NCI-H1436 (cell line): ENCODE measurements at places on chromosomes 4 and X.

- DNase-seq: no peak
These were observed 133.7 kb downstream of the ANK2 start for GRCh38 chr4:113183032-113183605.

DNA sequence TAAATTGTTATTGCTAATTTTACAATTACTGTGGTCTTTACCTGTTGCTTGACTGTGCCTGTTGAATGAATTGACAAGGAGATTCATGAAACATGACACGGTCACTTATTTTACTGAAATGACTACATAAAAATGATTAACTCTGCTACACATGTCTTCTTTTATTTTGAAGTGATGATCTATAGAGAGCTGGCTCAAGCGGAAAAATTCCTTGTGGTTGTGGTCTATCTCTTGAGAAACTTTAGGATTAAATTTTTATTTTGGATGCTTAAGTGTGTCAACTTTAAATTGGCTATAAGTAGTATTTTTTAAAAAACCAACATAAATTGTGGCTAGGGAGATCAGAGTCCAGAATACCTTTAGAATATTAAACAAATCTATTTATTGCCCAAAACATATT is 131.8 kb upstream of the PITX2 start:
- no peak for DNase-seq

- DNase-seq: no peak
These were observed 129.2 kb upstream of the TRIM2 start for GRCh38 chr4:153074936-153075630.

DNA sequence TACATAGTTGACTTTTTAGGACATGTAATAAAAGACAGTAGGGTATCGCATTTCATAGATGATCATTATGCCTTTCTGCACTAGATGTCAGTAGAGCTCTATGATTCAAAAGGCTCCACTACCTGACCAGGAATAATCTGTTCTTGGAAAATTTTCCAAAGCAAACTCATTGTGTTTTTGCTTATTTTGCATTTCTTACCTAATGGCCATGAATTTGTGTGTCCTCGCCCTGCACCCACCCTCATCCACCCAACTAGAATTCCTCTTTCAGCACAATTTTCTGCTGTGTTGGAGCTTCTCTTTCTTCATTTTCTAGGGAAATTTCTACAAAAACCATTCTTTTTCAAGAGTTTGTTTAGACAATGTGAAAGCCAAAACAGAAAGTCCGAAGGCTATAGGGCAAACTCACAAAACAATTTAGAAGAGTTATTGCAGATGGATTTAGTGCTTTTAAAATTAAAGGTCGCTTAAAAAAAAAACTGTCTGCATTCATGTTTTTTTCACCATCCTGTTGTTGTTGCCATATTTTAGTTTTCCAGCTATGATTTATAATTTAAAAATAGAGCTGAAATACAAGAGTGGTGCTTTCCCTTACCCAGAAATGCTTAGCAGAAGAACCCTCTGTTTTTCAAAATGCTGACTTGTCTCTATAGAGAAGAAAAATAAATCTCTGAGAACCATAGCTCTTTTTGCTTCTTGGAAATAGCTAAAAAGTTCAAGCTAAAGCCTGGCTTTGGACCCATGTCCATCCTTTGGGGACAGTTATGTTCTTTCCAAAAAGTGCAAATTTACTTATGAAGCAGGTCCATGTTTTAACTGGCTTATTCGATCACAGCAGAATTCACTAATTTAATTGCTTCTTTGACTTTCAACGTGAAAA is 183.7 kb downstream of the SPATA18 start:
- peak; percentile 7 for DNase-seq

GRCh38 chr4:176437756-176438155 is 118.0 kb downstream of the SPCS3 start:
- no peak for DNase-seq

DNA sequence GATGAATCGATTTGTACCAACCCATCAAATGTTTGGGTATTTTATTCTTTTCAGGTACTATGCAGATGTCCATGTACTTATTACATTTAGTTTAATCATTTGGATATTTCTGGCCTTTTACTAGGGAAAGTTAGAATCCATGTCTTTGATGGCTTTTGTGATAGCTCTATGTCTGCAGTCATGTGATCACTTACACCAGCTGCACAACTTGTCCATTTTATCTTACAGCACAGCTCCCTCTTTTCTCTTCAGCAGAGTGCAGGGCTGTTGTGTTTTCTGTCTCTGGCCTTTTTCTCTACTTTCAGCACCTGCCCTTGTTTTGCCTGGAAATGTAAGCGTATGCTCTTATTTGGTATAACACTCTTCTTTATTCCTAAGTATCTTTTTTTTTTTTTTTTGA is 30.6 kb downstream of the WWC2 start:
- no peak for DNase-seq

DNA sequence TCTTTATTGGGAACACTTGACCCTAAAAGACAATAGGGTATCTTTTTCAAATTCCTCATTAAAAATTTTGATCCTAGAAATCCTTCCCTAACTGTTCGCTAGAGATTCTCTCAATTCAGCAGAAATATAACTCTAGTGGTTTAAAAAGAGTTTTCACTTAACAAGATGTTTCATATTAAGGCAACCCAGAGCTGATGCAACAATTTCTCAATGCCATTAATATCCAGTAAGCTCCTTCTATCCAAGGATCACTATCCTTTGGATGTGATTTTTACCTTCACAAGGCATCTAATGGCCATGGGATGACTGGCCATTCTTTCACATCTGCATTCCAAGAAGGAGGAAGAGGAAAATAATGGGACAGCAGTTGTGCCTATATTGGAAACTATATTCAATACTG is 183.4 kb downstream of the ANKRD50 start:
- DNase-seq: no peak

DNA sequence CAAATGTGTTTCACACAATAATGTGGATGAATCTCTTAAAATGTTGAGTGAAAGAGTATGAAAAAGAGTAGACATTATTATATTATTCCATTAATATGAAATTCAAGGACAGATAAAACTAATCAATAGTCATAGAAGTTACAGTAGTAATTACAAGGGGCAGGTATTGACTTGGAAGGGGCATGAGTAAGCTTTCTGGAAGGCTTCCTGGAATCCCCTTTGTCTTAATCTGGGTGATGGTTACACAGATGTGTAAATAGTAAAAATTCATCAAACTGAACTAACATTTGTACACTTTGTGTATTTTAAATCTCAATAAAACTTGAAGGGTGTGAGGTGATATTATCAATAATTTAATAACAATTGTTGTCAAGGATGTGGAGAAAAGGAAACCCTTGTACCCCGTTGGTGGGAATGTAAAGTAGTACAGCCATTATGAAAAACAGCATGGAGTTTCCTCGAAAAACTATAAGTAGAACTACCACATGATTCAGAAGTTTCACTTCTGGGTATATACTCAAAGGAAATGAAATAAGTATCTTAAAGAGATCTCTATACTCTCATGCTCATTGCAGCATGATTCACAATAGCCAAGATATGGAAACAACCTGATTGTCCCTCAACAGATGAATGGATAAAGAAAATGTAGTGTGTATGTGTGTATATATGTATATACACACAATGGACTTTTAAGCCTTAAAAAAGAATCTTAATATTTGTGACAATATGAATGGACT is 96.9 kb upstream of the MID1IP1 start:
- DNase-seq: no peak

- no peak for DNase-seq
These were observed 28.3 kb downstream of the LANCL3 start for GRCh38 chrX:37599729-37600128.

- no peak for DNase-seq
These were observed 48.2 kb downstream of the FGFBP1 start for GRCh38 chr4:15890246-15890829.

DNA sequence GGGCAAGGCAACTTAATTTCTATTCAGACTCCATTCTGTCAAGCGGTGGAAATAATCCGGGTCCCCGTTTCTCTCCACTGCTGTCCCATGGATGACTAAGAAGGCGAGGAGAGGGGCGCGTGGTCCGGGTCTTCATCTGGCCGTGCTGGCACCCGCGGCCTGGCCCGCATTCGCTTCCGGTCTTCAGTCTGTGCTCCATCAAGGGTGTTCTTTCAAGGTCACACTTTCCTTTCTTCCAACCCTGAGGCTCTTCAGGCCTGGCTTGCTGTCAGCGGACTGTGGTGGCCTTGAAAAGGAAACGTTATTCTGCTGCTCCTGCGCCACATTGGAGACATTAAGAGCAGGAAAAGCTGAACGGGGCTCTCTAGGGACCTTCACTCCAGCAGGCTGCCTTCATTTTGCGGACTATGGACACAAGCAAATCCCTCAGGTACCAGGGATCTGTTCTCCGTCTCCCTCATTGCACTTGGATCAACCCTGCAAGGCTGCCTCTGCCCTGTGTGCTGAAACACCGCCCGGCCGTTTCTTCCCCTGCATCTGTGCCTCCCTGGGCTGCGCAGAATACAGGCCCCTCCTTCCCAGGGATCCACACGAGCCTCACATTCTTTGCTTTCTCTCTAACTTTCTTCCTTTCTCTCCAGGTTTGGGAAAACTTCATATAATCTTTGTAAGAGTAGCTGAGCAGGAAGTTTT is 5.7 kb upstream of the SLC25A4 start:
- no peak for DNase-seq

DNA sequence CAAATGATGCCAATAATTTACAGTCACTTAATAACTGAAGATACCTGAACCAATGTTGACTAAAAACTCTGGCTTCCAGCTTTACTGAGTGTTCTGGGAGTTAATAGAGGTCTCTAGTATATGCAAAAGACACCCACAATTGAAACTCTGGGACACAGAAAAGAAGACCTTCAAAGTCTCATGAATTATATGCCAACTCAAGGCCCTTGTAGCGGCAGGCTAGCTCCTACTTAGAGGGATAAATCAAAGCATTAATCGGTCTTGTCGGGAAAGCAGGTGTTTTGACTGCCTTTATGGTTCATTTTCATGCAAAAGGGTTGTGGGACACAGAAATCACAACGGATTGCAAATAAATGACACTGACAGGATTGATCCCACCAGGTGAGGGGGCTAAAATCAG is 55.9 kb downstream of the PCDH18 start:
- no peak for DNase-seq

DNA sequence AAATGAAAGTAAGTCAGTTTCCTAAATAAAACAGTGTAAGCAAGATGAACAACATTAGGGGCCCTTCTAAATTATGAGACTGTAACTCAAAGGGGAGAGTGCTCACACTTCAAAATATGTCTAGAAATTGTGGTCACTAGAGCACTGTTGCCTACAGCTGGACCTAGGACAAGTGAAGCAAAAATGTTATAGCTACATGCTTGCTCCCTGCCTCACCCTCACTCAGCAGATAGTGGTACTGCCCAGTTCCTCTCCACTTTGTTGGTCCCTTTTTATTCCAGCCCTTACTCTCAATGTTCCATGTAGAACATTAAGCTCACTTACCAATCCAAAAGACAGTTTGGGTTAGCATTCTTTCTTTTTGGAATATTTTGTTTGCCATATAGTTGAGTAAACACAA is 147.3 kb downstream of the GRIA3 start:
- no peak for DNase-seq

- no peak for DNase-seq
These were observed 78.8 kb upstream of the PACRGL start for GRCh38 chr4:20621476-20621875.

GRCh38 chrX:1244164-1245076 is 24.2 kb upstream of the CSF2RA start:
- DNase-seq: no peak

- DNase-seq: peak; percentile 1
These were observed 226.2 kb downstream of the HS6ST2 start for GRCh38 chrX:132732236-132732635.

DNA sequence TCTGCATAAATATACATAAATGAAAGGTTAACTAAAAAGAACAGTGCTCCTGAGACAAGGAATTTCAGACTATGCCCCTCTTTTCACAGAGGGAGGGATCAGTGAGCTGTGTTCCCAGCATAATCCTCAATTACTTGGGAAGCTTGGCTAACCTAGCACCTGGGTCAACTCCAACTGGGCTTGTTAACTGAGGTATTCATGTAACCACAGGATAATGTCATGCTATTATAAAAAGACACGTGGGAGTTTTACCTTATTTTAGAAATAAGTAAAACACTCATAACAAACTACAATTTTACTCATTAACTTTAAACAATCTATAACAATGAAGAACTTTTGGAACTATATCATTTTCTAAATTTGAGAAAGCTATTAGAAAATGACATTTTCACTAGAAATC is 48.6 kb downstream of the RPGR start:
- DNase-seq: no peak

DNA sequence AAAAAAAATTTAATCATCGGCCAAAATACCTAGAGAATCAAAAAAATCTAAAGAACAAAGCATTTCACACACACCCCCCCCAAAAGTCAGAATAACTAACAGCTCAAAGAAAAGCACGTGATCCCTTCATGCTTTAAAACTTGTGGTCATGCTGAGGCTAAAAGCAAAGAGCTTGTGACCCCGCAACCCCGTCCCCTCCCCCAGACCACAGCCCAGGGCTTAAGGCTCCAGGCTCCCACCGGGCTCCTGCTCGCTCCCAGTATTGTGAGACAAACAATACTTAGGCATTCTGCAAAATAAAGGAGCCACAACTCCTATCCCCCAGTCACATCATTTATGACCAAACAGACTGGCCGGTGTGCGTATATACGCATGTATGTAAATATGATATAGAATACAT is 62.1 kb upstream of the CCDC160 start:
- DNase-seq: no peak

DNA sequence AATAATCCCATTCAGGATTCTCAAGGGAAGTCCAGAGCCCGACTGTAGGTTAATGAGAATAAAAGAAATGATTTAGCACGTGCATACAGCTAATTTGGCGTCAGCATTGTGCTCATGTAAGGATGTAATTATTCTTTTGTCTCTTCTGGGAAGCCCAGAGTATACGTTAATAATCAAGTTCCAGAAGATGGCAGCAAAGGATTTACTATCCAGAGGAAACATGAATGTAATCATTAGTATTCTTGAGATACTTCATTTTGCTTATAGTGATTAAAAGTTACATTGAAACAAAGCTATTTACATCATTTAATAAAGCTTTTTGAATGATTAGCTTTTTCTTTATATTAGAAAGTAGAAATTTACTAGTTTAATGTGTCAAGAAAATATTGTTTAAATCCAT is 27.1 kb upstream of the MAP9 start:
- DNase-seq: peak; percentile 3

DNA sequence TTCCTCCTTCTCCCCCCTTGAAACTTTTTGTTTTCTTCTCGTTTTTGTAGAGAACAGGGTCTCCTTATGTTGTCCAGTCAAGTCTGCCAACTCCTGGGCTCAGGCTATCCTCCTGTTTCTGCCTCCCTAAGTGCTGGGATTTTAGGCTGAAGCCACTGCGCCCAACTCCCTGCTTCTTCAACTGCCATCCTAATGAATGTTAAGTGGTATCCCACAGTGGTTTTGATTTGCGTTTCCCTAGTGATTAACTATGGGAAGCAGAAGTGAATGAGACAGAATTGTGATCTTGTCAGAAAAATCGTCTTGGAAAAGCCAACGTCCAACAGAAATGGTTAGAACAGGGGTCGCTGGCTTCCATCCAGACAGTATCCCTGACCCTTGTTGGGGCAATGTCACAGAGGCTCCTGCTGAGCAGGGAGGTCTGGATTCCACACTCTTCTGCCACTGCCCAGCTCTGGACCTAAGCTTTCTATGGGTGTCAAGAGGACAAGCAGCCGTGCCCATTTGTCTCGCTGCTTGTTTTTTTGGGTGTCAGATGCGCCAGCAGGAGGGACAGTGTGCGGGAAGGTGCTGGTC is 869 bp upstream of the ADD1 start:
- no peak for DNase-seq
